Amniotic epithelial cell (primary cell): ENCODE measurements at places on chromosomes 3 and 15.

- no peak for DNase-seq
Measured at GRCh38 chr3:55756976-55757375, 269.9 kb upstream of the WNT5A start.

DNA sequence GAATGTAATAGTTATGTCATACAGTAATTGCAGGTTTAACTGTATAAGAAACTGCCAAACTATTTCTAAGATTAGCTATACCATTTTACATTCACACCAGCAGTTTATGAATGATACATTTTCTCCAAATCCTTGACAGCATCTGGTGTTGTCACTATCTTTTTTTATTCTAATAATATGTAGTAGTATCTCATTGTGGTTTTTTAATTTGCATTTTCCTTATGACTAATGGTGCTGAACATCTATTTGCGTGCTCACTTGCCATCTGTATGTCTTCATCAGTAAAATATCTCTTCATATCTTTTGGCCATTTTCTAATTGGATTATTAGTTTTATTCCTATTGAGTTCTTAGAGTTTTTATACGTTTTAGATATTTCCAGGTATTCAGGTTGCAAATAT is 994.0 kb upstream of the SEMA6D start:
- DNase-seq: no peak

GRCh38 chr15:37109168-37109871 is 9.0 kb upstream of the MEIS2 start:
- no peak for DNase-seq

DNA sequence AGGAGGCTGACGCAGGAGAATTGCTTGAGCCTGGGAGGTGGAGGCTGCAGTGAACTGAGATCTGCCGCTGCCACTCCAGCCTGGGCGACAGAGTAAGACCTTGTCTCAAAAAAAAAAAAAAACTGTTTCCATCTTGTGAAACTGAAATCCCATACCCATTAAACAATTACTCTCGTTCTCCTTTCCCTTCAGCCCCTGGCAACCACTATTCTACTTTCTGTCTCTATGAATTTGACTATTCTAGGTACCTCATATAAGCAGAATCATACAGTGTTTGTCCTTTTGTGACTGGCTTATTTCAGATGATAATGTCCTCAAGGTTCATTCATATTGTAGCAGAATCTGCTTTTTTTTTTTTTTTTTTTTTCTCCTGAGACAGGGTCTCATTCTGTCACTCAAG is 51.5 kb upstream of the UBE2E1 start:
- DNase-seq: no peak

GRCh38 chr3:71653414-71653807 is 69.9 kb upstream of the FOXP1 start:
- no peak for DNase-seq

GRCh38 chr15:90563463-90563862 is 33.7 kb downstream of the CRTC3 start:
- no peak for DNase-seq

DNA sequence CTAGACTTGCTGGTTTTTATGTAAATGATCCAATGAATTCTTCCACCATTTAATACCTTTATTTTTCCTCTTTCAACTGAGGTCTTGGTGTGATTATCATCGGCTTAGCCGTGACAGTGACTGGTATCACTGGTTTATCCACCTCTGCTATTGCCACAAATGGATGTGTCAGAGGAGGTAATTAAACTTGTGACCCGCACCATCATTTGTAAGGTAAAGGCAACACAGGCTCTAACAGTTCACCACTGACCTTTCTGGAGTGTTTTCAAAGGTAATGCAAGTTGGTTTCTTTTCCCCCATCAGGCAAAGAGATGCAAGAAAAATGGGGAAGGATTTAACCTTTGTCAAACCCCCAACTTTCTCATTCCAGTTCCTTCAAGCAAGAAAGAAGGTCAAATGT is 19.7 kb downstream of the SLC12A1 start:
- no peak for DNase-seq

GRCh38 chr3:178042376-178042775 is 493.9 kb upstream of the KCNMB2 start:
- DNase-seq: no peak

- DNase-seq: no peak
Measured at GRCh38 chr15:48498828-48499227, 146.7 kb downstream of the FBN1 start.

- no peak for DNase-seq
Measured at GRCh38 chr3:54262946-54263345, 140.6 kb downstream of the CACNA2D3 start.

DNA sequence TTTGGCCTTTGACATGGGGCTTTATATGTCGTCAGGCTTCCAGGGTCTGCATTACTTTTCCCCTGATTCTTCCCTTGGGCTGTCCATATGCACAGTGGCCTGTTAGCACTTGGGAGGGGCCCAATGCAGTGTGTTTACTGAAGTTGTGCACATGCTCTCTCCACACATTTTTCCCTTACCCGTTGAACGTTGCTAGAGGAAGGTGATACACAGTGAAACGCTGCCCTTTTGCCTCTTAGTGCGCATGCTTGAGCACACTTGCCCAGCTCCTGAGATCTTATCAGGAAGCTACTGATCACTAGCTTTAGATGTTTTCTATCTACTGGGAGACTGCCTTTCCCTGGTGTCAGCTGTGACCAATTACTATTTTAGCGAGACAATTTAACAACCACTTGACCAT is 1198.0 kb downstream of the ROBO1 start:
- DNase-seq: no peak

- DNase-seq: peak; percentile 58
Measured at GRCh38 chr3:65545429-65545828, 493.3 kb downstream of the MAGI1 start.

GRCh38 chr3:192597506-192597905 is 129.8 kb downstream of the FGF12 start:
- no peak for DNase-seq

DNA sequence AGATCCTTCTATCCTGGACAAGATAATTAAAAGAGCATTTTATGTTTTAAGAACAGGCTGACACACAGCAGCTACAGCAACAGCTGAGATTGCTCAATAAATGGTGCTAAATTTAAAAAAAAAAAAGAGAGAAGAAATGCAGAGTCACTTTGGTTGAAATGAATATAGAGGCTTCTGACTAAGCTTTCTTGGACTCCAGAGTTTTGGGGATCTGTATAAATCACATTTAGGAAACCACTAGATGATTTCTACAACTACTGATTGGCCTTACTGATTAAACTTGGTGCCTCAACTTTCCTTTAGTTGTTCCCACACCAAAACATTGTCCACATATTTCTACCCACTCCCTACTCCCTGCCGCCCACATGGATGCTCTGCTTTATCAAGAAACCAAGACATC is 132.9 kb upstream of the ZBTB20 start:
- peak; percentile 95 for DNase-seq

GRCh38 chr15:95932141-95932540 is 398.4 kb upstream of the NR2F2 start:
- DNase-seq: no peak

GRCh38 chr3:125434582-125435011 is 59.5 kb upstream of the ZNF148 start:
- DNase-seq: no peak

GRCh38 chr3:186097663-186098451 is 11.0 kb downstream of the ETV5 start:
- DNase-seq: peak; percentile 60

GRCh38 chr3:128698211-128699047 is 27.6 kb upstream of the RAB7A start:
- peak; percentile 4 for DNase-seq

GRCh38 chr15:99440551-99441443 is 125.0 kb upstream of the MEF2A start:
- DNase-seq: no peak

GRCh38 chr3:189355481-189356201 is 183.9 kb downstream of the TPRG1 start:
- DNase-seq: peak; percentile 88

DNA sequence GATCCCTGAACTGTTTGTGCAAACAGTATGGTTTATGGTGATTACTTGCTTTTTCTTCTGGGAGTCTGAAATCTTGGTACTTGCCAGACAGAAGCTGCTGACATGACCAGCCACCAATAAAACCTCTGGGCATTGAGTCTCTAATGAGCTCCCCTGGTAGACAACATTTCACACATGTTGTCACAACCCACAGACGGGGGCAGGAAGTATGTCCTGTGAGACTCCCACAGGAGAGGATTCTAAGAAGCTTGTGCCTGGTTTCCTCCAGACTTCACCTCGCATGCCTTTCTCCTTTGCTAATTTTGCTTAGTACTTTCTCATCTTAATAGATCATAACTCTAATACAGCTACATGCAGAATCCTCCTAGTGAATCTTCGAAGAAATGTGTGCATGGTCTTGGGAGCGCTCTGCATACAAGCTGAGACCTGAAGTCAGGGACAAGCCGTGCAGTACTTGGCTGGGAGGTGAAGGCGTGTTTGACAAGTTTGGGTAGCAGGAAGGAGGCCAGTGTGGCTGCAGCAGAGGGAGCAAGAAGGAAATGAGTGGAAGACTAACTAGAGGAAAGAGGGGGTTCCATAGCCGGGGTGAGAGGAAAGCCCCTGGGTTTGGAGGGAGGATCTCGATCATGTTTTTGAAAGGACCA is 49.0 kb downstream of the B3GNT5 start:
- DNase-seq: peak; percentile 22

GRCh38 chr15:60255390-60255789 is 142.4 kb downstream of the ANXA2 start:
- DNase-seq: peak; percentile 6

- peak; percentile 87 for DNase-seq
Measured at GRCh38 chr3:129226374-129226773, 23.0 kb upstream of the COPG1 start.

DNA sequence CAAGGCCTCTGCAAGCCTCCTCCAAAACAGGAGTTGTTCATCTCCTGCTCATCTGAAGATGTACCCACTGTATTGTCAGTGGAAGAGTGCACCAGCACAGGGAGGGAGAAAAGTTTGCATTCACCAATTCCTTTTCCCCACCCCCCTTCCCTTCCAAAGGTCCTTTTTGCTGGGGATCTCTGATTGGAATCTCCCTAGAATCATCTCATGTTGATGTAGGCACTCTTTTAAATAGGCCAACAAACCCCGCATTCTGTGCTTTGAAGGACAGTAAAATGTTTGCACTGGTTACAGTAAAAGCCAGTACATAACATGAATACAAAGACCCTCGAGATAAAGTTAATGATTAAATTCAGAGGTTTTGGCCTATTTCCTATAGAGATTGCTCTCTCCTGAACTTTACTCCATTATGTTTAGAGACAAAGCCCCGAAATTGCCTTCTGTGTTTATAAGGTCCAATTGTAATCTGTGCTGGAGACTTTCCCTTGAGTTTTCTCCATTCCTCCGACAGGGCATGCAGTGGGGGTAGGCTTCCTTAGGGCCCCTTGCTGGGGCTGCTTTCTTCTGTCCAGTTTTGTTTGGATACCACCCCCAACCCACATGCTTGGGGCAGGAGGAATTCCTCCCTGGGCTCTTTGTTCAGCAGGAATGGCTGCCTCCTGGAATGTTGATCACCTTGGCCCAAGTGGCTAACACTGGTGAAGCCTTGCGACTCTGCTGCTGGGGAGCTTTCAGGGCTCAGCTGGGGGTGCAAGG is 22.5 kb downstream of the TRIM71 start:
- no peak for DNase-seq

DNA sequence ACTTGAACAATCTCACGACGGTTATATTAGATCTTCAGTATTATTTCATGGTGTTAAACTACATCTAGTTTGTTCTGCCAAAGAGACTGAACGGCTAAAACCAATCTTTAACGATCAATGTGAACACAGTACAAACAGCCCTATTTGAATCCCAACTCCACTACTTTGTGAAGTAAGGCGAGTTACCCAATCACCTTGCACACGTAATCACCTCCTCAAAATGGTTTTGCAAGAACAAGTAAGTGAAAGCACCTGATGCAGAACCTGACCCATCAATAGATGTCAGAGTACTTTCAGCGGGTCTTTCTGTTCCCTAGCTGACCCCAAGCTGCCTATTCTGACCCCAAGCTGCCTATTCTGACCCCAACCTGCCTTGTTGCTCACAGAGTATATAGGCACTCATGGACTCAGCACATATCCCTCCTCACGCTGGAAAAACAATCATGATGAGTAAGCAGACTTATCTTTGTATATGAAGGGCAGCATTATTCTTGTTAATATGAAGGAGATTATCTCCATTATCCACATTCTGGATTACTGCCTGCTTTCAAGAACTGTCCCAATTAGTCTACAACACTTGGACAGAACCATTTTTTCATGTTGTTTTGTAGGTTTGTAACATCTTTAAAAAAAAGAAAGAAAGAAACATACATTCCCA is 3.7 kb downstream of the KPNA1 start:
- peak; percentile 77 for DNase-seq

DNA sequence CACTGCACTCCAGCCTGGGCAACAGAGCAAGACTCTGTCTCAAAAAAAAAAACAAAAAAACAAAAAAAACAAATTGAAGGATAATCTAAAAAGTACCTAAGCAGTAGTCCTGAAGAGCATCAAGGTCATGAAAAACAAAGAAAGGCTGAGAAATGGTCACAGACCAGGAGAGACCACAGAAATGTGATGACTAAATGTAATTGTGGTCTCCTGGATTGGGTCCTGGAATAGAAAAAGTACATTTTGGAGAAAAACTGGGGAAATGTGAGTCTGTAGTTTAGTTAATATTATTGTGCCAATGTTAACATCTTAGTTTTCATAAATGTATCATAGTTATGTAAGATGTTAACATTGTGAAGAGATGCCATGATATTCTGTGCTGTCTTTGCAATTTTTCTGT is 267.5 kb upstream of the NR2E3 start:
- DNase-seq: no peak

- peak; percentile 27 for DNase-seq
Measured at GRCh38 chr15:98428253-98428989, 219.9 kb upstream of the IGF1R start.

GRCh38 chr3:149512073-149512782 is 37.7 kb downstream of the TM4SF4 start:
- DNase-seq: peak; percentile 50

- DNase-seq: no peak
Measured at GRCh38 chr15:43702174-43702573, 8.5 kb downstream of the CKMT1A start.

GRCh38 chr15:29097971-29098370 is 171.7 kb downstream of the NSMCE3 start:
- DNase-seq: peak; percentile 27

DNA sequence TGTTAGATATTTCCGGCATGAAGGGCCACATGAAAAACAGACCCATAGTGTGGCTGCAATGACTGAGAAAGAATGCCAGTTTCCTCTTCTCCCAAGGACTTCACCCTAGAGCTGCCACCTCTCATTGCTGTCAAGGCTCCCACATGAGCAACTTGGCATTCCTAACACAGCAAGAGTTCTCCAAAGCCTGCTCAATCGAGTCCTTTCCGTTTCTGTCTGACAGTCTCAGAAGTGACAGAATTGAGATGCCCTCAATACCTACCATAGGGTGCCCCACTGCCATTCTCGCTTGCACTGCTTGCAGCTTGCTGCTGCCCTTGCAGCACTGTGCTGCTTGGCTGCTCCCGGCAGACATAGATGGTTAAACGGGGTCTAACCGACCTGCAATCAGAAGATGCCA is 44.3 kb downstream of the UBP1 start:
- DNase-seq: no peak

DNA sequence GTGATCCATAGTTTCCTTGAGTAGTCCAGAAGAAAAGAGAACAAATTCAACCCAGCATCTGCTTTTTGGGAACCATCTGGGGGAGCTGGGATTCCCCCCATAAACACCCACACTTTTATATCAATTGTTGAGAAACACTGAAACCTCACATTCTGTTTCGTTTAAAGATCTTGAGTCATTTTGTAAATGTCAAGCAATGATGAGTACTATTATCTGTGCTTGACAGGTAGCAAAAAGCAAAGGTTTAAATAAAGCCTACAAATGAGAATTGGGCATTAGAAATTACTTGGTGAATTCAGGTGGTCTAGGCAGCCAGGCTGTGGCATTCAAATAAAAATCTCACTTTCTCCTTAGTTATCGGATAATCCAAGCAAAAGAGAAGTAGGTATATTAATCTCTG is 75.7 kb downstream of the TMEM266 start:
- DNase-seq: no peak
